T-helper 1 cell (primary cell): ENCODE measurements at places on chromosomes 13 and 19.

DNA sequence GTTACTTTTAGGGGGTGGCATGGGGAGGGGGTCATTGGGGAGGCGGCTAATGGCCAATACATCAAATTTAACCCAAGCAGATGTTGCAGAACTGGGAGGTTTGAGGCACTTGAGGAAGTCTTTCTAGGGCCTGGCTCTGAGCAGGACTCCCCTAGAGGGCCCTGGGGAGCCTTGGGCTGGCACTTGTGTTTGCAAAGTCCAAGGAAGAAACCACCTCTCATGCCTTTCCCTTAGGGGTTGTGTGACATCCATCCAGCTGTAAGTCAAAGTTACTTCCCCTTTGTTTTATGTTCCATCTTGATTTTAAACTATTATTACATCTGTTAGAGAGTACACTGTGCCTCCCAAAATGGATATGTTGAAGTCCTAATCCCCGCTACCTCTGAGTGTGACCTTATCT is 159.9 kb downstream of the KATNAL1 start:
- DNase-seq = peak; percentile 47

- DNase-seq = no peak
Observed at GRCh38 chr13:42445354-42445753, 128.6 kb upstream of the TNFSF11 start.

- no peak for DNase-seq
Observed at GRCh38 chr19:33306191-33306590, 3.9 kb upstream of the CEBPA start.

GRCh38 chr13:32881777-32882145 is 134.5 kb upstream of the KL start:
- DNase-seq = no peak

DNA sequence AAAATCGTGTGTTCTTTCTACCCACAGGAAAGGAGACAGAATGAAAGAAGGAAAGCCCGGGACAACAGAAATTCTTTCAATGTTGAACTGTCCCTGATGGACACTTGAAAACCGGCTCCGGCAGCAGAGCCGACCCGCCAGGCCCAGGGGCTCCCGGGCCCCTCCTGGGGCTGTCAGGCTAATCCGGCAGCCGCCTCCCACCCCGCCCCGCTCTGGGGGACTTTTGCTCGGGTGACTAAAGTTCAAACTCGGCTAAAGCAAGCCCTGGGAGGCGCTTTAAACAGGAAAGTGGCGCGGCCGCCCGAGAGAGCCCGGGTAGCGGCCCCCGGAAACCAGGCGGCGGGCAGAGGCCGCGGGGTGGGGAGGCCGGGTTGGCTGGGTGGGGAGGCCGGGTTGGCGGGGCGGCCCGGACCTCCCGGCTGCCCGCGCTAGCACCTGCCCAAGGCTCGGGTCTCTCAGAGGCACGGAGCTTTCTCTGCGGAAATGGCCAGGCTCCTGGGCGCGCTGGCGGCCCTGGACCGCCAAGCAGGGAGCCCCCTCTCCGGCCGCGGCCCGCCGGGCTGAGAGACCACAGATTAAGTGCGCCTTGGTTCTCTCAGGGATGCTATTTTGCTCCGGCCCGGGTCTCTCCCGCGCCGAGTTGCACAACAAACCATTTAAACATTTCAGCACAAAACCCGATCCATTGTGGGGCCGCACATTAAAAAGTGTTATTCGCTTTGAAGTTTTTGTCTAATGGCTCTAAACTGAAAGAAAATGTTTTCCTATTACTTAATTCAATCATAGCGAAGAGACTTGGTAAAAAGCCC is 2.6 kb upstream of the GSX1 start:
- no peak for DNase-seq
